ENCODE measurements at places on chromosomes 12 and 14.

DNA sequence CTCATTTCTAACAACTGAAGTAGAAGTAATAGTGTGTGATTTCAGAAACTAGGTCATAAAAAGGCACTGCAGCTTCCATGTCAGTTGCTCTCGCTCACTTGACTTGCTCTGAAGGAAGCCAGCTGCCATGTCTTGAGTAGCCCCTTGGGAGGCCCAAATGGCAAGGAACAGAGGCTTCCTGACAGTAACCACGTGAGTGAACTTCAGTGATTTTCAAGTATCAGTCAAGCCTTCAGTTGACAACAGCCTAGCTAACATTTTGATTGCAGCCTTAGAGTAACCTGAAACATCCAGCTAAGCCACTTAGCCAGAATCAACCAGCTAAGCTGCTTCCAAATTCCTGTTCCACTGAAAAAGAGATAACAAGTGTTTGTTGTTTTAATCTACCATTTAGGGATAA is 26.7 kb downstream of the TOGARAM1 start:
- no peak for DNase-seq

GRCh38 chr12:94538318-94538717 is 78.7 kb upstream of the CEP83 start:
- no peak for DNase-seq

DNA sequence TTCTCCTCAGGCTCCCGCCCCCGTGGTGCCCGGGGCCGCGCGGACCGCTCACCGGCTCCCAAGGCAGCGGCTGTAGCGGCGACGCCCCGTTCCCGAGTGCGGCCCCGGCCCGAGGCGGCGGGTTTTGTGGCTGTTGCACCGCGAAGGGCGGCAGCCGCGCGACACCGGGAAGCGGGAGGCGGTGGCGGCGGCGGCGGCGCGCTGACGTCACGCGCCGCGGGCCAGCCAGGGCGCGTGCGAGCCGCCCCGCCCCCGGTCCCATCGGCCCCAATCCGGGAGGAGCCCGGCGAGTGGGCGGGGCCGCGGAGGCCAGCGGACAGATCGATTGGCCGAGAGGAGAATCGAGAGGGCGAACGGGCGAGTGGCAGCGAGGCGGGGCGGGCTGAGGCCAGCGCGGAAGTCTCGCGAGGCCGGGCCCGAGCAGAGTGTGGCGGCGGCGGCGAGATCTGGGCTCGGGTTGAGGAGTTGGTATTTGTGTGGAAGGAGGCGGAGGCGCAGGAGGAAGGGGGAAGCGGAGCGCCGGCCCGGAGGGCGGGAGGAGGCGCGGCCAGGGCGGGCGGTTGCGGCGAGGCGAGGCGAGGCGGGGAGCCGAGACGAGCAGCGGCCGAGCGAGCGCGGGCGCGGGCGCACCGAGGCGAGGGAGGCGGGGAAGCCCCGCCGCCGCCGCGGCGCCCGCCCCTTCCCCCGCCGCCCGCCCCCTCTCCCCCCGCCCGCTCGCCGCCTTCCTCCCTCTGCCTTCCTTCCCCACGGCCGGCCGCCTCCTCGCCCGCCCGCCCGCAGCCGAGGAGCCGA is at the start of gene YY1:
TSS of gene YY1 (plus strand) at position 726 of the 792 bp plus-strand sequence. CDS start 101 bp downstream, outside the sequence.
- peak; percentile 98 for DNase-seq

DNA sequence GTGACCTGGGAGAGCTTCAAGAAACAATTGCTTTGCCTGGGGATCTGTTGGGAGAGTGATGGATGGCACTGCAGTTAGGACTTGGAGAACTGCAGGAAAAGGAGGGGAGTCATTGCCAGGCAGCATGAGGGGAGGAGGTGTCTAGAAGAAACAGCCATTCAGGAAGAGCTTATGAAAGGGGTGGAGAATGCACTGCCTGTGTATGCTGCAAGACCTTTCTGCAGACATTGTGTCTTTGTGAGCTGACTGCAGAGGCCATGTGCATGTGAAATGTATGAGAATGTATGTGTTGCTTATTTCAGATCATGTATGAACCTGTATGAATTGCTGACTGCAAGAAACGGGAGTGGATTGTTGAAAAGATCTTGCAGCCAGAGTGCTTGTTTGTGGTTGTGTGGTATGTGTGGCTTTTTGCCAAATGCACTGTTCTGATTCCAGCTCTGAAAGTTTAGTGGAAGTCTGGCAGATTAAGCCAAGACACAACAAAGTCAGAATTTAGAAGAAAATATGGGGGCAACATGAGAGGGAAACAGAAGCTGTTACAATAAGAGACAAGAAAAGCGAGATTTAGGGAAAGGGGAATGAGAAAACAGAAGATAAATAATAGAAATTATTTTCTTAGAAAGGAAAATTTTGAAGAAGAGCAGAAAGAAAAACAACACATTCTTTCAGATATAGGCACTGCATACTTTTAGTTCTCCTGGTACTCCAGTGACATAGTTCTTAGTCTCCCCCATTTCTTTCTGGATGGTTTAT is 9.8 kb upstream of the RIMKLB start:
- no peak for DNase-seq

DNA sequence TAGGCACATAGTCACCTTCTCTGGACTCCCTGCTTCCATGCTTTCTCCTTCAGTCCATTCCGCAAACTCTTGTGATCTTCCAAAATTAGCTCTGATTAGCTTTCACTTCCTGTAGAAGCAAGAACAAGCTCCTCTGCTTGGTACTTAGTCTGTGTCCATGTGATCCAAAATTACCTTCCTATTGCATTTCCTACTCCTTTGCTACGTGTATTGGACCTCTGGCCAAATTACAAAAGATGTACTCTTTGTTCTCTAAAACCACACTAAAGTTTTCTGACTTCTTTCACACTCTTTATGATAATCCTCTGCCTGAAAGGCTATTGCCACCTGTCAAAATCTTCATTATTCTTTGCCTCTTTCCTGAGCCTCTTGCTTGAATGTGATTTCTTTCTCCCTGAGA is 786 bp upstream of the TSFM start:
- no peak for DNase-seq

GRCh38 chr12:87847147-87847546 is 182.1 kb downstream of the C12orf50 start:
- DNase-seq: no peak

GRCh38 chr12:128793701-128794100 is 30.1 kb downstream of the SLC15A4 start:
- DNase-seq: no peak

GRCh38 chr14:95193081-95193480 is 35.8 kb upstream of the DICER1 start:
- DNase-seq: no peak

- no peak for DNase-seq
Observed at GRCh38 chr12:101042211-101042610, 167.8 kb downstream of the SLC5A8 start.

DNA sequence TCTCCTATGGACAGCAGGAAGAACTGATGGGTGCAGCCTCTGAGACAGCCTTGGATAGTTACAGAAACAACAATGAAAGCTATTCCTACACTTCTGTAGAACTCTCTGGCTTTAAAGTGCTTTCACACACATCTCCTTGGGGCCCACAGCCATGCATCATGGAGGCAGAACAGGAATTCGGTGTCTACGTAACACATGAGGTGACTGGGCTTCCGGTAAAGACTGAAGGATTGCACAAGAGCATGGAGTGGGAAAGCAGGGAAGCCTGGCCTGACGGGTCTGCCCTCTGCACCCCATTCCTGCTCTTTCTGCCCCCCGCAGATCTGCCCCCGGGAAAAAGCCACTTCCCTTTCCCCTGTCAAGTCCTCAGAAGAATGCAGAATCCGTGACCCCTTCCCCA is 82.6 kb downstream of the VWF start:
- DNase-seq: no peak

GRCh38 chr14:52789118-52789517 is 2.3 kb downstream of the GNPNAT1 start:
- DNase-seq: no peak

- DNase-seq: peak; percentile 42
Observed at GRCh38 chr14:33839193-33840076, 111.4 kb downstream of the EGLN3 start.

DNA sequence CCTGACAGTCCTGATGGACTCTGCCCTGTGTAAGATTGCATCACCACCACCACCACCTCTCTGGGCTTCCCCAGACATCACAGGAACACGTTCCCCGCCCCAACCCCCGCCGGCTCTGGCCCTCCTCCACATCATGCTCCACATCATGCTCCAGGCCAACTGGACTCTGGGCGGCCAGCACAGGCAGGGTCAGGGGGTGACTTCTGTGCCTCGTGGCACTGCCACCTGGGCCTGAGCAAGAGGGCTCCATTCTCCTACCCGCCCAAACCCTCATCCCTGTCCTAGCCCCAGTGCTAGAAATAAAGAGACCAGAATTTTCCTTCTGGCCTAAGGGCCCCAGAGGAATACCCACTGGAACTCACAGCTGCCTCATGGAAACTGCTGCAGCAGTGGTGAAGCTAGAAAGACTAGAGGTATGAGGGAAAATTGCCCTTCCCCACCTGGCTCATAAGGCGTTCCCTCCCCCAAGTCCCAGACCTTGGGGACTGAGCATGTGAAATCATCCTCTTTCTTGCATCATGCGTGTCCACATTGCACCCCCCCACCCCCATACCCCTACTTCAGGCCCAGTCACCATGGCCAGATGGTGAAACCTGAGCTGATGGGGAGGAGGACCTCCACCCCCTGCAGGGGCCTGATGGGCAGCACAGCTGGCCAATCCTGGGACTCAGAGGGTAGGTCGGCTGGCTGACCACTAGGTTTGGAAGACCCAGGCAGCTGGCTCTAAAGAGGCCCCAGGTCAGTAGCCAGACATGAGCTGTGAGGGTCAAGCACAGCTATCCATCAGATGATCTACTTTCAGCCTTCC is at the start of gene INHBE:
TSS of gene INHBE (plus strand) at position 742 of the 808 bp plus-strand sequence. CDS start 230 bp downstream, outside the sequence.
- DNase-seq: no peak

- DNase-seq: no peak
Observed at GRCh38 chr14:96096639-96097610, 57.8 kb downstream of the C14orf132 start.

DNA sequence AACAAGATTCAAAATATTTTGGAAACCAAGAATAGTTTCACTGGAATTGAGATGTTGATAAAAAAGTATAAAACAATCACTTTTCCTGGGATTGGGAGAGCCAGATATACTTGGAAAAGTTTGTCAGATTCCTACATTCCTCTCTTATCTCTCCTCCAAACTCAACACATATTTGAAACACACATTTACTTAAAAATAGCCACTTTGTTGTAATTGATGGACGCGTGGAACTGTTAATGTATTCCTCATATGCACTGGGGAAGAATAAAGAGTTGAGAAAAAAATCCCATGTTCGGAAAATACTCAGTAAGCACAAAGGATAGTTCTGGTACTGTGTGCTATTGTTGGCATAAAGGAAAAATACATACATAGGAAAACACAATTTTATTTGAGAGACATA is 195.6 kb upstream of the FLRT2 start:
- no peak for DNase-seq

GRCh38 chr14:22538671-22539228 is 50.3 kb downstream of the DAD1 start:
- no peak for DNase-seq

DNA sequence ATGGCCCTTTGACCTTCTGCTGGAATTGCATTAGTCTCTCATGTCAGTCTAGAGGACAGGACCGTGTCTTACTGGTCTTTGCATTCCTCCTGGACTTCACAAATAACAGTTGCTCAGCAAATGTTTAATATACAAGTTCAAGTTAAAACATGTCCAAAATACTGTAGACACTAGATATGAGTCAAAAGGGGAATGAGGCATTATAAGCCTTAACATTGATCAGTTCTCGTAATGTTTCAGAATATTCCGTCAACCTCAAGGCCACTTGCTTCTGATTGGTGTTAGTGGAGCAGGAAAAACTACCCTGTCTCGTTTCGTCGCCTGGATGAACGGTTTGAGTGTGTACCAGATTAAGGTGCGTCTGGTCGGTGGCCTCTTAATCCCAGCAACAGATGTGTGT is 59.9 kb downstream of the HSP90AA1 start:
- no peak for DNase-seq

DNA sequence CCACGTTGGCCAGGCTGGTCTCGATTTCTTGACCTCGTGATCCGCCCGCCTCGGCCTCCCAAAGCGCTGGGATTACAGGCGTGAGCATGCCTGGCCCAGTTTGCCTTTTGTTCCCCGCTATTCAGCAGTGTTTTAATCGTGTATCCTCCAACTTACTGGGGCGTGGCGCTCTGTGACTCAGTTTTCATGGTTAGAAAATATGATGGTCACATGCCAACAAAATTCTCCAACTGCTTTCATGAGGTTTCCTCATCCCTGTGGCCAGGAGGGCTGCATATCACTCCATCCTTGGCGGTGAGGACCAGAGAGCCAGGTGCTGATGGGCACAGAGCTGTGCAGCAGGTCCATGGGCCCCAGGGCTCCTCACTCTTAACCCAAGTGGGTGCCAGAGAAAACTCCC is 33.0 kb upstream of the PRMT8 start:
- DNase-seq: no peak

- DNase-seq: no peak
Observed at GRCh38 chr14:55180434-55180833, 11.0 kb downstream of the DLGAP5 start.

- no peak for DNase-seq
Observed at GRCh38 chr12:8658346-8658745, 4.3 kb downstream of the MFAP5 start.

- DNase-seq: no peak
Observed at GRCh38 chr14:80615831-80616230, 325.7 kb downstream of the CEP128 start.

DNA sequence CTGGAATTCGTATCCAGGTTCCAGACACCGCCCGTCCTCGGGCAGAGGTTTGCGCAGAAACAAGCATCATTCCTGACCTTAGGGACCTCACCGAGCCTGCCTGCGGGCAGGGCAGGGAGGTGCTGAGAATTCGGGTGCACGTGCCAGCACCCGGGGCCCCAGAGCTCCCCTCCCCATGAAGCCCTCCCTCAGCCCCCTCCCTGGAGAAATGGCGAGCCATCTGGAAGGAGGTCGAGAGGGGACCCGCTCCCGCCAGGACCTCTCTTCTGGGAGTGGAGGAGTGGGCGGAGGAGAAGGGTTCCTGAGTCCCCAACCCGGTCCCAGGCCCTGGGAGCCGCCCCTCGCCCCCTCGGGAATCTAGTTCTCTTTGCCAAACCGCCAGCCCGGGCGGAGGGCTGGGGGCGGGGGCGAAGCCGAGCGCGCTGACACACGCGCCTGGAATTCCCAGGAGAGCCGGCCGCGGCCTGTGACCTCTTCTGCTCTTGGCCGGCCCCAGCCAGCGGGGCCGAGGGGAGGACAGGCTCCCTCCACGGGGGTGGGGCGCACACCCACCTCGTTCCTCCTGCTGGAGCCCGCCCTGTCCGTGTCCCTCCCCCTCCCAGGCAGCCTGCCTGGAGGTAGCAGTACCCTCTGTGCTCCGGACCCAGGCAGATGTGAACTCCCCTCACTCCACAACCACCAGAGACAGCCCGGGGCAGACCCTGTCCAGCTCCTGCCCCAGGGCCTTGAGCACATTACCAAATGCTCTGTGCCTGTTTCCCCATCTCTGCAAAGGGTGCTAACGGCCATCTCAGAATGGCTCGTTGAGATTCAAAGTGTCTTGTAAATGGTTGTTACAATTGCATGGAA is 23.0 kb upstream of the GPR132 start:
- DNase-seq: no peak

GRCh38 chr14:65938738-65939137 is 526.2 kb downstream of the FUT8 start:
- DNase-seq: no peak

- no peak for DNase-seq
Observed at GRCh38 chr12:9851050-9851449, 18.1 kb downstream of the CLEC2B start.

- no peak for DNase-seq
Observed at GRCh38 chr12:91931111-91931510, 214.5 kb downstream of the BTG1 start.

- DNase-seq: no peak
Observed at GRCh38 chr12:53696285-53696654, 20.4 kb upstream of the ATP5MC2 start.

Data from stimulated activated CD4-positive, alpha-beta T cell treated with anti-CD3 and anti-CD28 coated beads, TNF-alpha, amount 100 ng/mL, for 24 hours (primary cell).